ENCODE measurements at places on chromosomes 13 and 19.

- no peak for DNase-seq
These were observed 515.5 kb downstream of the MYO16 start for GRCh38 chr13:109144693-109145437.

GRCh38 chr19:10332158-10332964 lies 968 bp downstream of the RAVER1 start:
- DNase-seq = no peak

GRCh38 chr13:93248627-93249047 lies 22.0 kb downstream of the GPC6 start:
- peak; percentile 22 for DNase-seq

DNA sequence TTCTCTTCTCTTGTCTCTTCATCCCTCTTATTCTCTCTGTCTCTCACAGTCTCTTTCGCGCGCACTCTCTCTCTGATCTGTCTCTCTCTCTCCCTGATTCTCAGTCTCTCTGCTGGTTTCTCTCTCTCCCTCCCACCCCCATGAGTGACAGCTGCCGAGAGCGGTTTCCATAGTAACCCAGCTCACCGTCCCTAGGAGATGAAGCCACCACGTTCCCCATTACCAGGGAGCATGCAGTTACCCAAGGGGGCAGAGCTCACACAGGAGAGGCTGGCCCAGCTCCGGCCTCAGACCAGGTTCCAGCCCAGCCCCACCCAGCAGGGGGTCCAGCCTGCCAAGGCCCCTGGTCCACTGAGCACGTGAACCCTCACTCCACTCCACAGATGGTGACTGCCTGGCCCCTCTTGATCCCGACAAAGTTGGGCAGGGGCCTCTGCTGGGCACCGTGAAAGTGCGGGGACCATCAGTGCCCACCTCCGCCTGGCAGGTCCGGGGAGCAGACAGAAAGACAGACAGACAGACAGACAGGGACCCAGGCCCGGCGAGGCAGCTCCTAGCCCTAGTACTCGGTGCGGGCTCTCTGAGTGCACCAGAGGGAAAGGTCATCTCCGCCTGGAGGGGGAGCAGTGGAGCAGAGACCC lies 50.6 kb downstream of the CELF5 start:
- DNase-seq = no peak

- peak; percentile 36 for DNase-seq
These were observed 4.7 kb upstream of the MYBPC2 start for GRCh38 chr19:50427997-50428425.

DNA sequence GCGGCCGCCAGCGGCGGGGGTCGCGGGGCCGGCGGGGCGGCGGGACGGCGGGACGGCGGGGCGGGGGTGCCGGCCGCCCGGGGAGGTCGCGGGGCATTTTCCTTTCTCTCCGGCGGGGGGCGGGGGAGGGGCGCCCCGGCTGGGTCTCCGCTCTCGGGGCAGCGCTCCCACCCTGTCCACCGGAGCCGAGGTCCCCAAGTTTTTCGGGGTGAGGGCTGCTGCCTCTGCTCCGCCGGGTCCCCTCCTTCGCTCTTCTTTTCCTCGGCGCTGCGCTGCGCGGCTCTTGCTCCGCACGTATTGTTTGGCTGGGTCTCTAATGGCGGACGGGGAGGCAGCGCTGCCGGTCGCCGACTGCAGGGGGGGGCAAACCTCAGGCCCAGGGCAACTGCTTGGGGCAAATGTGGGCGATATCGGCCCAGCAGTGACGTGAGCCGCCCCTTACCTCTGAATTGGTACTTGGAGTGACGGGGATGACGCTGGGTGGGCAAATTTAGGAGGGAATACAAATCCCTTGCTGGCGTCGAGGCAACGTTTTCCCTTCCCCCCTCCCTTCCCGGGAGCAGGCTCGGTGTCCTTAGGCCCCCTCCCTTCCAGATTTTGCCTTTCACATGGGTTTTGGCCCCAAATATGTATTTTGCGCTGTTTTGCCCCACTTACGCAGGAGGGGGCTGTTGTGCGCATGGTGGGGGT lies 759 bp downstream of the ZMYM2 start:
- peak; percentile 66 for DNase-seq
